ENCODE measurements at places on chromosomes 7 and 10. TPM values are rescaled to one million over a fixed set of nuclear protein-coding genes. Genes with fewer than 3 reads are reported as not detected.

PRKG1 gene
- 72.4 TPM for total RNA-seq

DNAJC30 gene
- total RNA-seq: 14.1 TPM

COPS6 gene
- total RNA-seq: 41.1 TPM

ASB4 gene
- total RNA-seq: 1.5 TPM

VWA2 gene
- total RNA-seq: not detected

ACSM6 gene
- not detected for total RNA-seq

CPN1 gene
- total RNA-seq: not detected

CADPS2 gene
- total RNA-seq: 36.4 TPM

FAM13C gene
- 18.7 TPM for total RNA-seq

LRRD1 gene
- total RNA-seq: 0.97 TPM

SPDYE16 gene
- not detected for total RNA-seq

- DNase-seq: no peak
Measured at GRCh38 chr10:7968510-7969112, 85.9 kb upstream of the GATA3 start.

GRCh38 chr7:140670343-140670935 is 2.3 kb upstream of the ADCK2 start:
- no peak for DNase-seq

- no peak for DNase-seq
Measured at GRCh38 chr7:140539461-140539860, 60.2 kb upstream of the MKRN1 start.

GRCh38 chr10:132970641-132971438 is 28.5 kb upstream of the CFAP46 start:
- DNase-seq: no peak

- peak; percentile 58 for DNase-seq
Measured at GRCh38 chr10:122154545-122155366, 116.3 kb upstream of the BTBD16 start.

DNA sequence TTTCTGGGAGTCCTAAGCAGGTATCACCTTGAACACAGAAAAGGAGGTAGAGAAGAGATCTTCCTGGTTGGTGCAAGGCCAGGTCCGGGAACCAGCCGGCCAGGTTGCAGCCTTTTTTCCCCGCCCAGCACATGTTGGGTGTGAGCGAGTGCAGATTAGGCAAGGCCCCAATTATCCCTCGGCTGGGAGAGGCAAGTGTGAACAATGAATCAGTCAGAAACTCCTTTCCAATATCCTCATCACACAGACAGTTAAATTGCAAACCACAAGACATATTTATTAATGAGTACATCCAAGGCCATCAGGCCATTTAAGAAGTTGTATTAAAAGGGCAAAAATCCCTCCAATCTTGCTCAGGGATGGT is 115.0 kb upstream of the AFAP1L2 start:
- DNase-seq: no peak

GRCh38 chr10:13650961-13651360 is 64.2 kb downstream of the PRPF18 start:
- no peak for DNase-seq

GRCh38 chr7:80678707-80679106 is 40.3 kb downstream of the CD36 start:
- no peak for DNase-seq

GRCh38 chr10:34290412-34291081 is 524.5 kb downstream of the PARD3 start:
- DNase-seq: peak; percentile 23

DNA sequence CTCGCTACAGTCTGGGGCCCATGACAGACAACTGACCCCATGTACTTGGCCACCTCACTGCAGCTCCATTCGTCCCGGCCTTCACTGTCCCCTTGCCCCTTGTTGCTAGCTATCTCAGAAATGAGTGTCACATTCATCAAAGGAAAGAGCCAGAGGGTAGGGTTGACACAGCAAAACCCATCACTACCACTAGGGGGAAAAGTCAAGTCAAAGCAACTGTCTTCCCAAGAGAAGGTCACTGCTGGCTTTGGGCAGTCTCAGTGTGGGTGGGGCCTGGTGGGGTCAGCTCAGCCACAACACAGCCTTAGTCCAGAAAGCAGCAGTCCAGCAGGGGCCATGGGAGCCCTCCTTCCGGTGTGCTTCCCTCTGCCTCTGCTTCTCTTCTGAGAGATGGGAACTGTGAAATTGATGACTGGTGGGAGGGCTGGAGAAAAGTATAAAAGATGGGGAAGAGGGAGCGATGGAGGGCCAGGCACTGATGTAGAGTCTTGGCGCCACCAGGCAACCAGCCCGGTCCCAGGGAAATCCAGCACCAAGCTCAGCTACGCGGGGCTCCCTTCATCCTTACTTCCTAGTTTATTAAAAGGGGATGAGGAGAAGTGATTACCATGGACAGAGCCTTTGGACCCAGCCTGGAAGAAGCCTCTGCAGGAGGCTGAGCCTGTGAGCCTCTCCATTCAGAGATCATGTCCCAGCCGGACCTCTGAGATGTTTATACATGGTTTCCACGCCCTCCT is 58.0 kb downstream of the PLXNA4 start:
- no peak for DNase-seq

- DNase-seq: no peak
Measured at GRCh38 chr7:142228537-142229104, 29.2 kb downstream of the PRSS58 start.

DNA sequence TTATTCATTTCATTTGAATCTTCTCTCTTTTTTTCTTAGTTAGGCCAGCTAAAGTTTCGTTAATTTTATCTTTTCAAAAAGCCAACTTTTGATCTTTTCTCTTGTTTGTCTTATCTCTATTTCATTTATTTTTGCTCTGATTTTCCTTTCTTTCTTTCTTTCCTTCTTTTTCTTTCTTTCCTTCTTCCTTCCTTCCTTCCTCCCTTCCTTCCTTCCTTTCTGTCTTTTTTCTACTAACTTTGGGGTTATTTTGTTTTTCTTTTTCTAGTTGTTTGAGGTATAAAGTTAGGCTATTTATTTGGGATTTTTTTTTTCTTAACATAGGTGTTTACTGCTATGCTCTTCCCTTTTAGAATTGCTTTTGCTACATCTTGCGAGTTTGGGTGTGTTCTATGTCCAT is 13.2 kb upstream of the ASB15 start:
- no peak for DNase-seq

- no peak for DNase-seq
Measured at GRCh38 chr10:17497446-17498030, 43.1 kb upstream of the ST8SIA6 start.

DNA sequence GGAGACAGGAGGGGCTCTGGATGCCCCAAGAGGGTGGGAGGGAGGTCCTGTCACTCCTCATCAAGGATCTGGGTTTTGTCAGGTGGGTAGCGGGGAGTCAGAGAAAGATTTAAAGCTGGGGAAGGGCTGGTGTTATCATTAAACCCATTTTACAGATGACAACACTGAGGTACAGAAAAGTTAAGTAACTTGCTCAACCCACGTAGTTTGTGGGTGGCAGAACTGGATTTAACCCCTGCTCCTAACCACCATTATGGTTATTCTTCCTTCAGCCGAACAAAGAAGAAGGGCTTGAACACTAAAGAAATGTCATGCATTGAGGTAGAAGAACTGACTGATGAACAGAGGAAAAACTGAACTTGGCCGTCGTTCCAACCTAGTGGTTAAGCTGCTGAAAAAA is 24.9 kb upstream of the PRKAG2 start:
- DNase-seq: no peak

DNA sequence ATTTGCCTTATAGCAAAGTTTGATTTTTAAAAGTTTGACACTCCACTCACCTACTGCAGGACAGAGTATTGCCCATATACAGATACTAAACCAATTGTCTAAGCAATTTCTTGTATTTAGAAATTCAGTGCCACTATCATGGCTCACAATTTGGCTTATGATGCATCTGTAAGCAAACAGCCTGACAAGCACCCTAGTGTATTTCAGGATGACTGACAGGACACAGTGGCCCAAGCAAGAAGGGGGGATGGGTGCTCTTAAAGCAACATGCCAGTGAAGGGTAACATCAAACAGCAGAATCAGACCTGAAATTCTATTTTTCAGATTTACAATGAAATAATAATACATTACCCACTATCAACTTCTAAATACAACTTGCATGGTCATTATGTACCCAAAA is 30.5 kb downstream of the CTNNA3 start:
- no peak for DNase-seq

GRCh38 chr10:33381451-33382215 is 47.2 kb upstream of the NRP1 start:
- peak; percentile 26 for DNase-seq

GRCh38 chr10:104913390-104913789 is 272.3 kb downstream of the SORCS3 start:
- DNase-seq: no peak

- DNase-seq: no peak
Measured at GRCh38 chr10:31138026-31138553, 106.4 kb upstream of the ZNF438 start.

GRCh38 chr7:134101716-134102115 is 25.4 kb upstream of the LRGUK start:
- no peak for DNase-seq

DNA sequence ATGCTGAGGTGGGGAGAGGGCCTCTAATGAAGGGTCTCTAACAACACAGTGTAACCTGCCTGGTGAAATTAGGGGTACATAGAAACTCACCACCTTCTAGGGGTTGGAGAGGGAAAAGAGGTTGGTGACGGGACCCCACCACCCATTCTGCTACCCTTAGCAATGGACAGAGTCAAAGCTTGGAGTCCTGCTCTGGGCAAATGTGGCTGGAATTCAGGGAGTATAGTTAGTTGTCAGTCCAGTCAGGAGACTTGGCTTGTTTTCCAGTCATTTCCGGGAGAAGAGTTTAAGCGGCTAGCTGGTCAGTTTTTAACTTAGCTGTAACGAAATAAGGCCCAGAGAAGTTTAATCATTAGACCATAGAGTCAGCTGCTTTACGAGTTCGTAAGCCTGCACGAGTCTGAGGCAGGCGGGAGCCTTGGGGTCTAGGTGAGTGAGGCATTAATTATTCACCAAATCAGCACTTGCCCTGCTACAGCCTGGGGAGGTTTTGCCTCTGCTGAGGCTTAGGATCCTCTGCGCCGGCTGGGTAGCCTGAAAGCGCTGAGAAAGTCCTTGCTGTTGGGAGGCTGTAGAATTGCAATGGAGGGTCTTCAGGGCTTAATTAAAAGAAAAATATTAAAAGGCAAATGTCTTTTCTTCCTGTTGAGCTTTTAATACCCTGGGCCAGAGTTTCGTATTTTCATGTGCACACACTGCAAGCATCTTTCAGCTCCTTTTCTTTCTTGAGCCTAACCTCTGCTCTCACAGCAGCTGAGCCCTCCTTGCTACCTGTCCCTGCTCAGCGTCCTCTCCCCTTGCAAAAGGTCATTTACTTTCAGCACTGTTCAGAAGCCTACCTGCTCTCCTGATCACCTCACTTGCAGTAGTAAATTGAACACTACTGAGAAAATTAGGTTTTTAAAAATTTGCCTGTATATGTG is 1.5 kb upstream of the LAMB1 start:
- peak; percentile 25 for DNase-seq

- DNase-seq: no peak
Measured at GRCh38 chr10:95861386-95861785, 46.4 kb upstream of the CC2D2B start.

DNA sequence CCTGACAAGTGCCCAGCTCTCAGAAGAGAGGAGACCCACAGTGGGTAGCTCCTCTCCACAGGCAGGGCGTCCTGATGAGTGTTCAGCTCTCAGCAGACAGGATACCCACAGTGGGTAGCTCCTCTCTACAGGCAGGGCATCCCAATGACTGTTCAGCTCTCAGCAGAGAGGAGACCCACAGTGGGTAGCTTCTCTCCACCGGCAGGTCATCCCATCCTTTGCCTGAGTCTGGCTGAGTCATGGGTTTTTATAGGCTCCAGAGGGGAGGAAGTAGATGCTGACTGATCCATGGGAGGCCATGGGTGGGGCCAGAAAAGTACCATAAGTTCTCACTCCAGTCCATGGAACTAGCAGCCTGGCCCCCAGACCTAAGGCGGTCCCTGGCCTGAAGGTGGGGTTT is 18.5 kb downstream of the CFAP70 start:
- DNase-seq: no peak

- no peak for DNase-seq
Measured at GRCh38 chr10:117367718-117368117, 7.5 kb downstream of the PDZD8 start.

All from uterus (tissue), 4 donors.